ENCODE measurements at places on chromosomes 11 and 22.

- DNase-seq = no peak
Measured at GRCh38 chr11:19602891-19603290, 109.7 kb upstream of the NAV2 start.

DNA sequence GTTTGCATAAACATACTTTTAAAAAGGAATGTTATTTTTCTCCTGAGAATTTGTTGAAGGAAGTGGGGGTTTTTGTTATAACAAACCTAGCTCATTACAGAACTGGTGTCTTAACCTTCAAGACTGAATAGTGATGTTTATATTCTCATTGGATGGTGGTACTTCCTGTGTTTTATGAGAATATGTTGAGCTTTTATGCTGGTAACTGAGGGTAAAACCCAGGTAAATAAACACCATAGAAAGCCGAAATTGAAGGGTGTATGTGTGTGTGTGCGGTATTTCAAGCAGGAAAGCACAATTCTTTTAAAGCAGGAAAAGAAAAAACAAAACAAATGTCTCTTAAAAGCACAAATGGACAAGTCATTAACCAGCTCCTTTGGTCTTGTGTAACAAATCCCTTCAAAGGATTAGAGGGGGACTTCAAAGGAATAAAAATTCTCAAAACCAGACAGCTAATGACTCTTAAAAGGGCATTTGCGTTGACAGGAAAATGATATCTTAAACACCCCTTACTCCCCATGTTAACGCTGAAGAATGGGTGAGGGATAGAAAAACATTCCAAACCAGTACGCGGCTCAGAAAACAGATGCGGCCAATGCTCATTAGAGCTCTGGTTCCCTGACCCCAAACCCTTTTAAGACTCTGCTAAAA, 23.8 kb downstream of the LMO2 start:
- no peak for DNase-seq

DNA sequence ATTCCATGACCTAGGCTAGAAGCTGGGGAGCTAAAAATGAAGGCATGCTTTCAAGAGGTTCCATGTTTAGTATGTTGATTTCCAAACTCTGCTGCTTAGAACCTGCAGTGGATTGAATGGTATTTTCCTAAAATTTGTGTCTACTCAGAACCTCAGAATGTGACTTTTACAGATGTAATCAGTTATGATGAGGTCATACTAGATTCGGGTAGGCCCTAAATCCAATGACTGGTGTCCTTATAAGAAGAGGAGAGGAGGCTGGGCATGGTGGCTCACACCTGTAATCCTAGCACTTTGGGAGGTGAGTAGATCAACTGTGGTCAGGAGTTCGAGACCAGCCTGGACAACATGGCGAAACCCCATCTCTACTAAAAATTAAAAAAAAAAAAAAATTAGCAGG, 3.5 kb upstream of the FEZ1 start:
- no peak for DNase-seq

GRCh38 chr11:2827256-2827655, 58.3 kb downstream of the CDKN1C start:
- no peak for DNase-seq

DNA sequence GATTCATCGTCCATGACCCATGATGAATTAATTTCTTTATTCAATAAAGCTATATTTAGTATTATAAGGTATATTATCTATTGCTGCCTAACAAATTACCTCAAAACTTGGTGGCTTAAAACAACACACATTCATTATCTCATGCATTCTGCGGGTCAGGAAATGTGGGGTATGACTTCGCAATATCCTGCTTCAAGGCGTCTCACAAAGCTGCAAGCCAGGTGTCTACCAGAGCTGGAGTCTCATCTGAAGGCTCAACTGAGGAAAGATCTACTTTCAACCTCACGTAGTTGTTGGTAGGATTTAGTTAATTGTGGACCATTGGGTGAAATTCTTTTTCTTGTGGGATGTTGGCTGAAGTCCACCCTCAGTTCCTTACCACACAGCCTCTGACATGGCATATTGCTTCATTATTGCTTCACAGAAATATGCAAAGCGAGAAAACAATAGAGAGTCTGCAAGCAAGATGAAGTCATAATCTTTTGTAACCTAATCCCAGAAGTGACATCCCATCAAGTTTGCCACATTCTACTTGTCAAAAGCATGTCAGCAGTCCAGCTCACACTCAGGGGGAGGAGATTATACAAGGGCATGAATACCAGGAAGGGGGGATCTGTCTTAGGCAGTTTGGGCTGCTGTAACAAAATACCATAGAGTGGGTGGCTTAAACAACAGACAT, 45.1 kb downstream of the KREMEN1 start:
- no peak for DNase-seq

DNA sequence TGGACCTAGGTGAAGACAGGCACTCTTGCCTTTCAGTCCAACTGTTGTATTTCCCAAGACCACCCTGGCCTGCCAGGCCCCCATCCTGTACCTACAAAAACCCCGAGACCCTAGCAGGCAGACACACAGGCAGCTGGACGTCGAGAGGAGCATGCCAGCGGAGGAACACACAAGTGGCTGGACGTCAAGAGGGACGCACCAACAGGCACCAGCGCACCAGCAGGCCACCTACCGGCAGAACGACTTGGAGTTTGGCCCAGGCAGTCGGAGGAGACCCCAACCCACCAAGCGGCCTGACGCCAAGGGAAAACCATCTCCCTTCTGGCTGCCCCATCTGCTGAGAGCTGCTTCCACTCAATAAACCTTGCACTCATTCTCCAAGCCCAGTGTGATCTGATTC, 1883.4 kb upstream of the RAG2 start:
- DNase-seq = no peak

DNA sequence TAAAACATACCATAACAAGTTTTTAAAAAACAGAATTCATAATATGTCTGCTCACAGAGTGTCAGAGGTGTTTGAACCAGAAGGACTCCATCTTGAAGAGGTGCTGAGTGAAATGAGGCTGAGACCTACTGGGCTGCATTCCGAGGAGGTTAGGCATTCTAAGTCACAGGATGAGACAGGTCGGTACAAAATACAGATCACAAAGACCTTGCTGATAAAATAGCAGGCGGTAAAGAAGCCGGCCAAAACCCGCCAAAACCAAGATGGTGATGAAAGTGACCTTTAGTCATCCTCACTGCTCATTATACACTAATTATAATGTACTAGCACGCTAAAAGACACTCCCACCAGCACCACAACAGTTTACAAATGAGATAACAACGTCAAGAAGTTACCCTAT, 116.4 kb downstream of the ARHGAP32 start:
- DNase-seq = no peak

DNA sequence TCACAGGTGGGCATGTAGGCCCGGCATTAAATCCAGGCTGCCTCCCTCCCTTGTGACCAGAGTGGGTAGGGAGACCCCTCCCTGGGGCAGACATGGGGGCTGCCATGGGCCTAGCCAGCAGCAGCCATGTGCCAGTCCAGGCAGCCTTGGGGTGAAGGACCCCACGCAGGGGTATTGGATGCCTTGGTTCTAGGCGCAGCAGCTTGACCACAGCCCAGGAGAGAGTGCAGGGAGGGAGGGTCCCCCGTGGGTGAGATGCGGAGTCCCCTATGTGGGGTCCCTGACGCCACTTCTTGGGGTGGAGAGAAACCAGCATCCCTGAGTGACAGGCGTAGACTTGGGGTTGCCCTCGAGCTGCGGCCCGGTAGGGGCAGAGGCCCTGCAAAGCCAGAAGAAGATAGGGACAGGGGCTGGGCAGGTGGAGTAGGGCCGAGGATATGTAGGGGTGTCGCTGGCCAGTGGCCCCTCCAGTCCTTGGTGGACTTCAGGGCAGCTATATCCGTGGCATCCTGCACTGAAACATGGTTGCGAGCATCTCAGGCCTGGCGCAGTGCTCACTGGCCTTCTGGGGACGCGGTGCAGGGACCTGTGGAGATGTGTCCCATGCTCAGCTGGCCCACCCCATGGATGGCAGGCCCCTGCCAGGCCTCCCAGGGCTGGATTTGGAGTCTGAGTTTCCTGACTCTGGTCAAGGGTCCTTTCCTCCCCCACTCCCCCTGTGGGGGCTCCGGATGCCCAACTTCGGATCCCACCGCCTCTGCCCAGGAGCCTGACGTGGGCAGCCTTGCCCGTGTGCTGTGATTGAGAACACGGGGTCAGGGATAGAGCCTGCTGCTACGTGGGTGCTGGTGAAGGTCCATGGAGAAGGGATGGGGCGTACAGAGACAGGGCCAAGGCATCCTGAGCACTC, 1179.8 kb downstream of the BRD1 start:
- DNase-seq = no peak

GRCh38 chr11:16891165-16891564, 123.0 kb downstream of the PLEKHA7 start:
- no peak for DNase-seq
